SK-N-MC (cell line): ENCODE measurements at places on chromosomes 3 and 15.

DNA sequence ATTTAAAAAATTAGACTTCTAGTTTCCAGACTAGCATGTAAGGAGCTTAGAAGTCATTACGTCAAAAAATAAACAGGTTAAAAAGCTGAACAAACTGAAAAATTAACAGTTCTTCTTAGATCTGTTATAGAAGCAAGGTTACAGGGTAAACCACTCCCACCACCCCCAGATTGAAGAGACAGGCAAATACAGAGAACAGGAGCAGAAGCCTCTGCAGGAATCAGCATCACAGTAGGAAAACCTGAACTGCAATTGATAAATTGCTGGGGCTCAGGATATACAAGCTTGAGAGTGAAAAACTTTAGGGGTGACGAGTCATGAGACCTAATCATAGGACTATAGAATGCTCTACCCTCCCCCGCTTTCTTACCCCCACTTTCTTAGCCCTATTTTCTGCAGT, 222.3 kb downstream of the UBE2E2 start:
- no peak for DNase-seq

DNA sequence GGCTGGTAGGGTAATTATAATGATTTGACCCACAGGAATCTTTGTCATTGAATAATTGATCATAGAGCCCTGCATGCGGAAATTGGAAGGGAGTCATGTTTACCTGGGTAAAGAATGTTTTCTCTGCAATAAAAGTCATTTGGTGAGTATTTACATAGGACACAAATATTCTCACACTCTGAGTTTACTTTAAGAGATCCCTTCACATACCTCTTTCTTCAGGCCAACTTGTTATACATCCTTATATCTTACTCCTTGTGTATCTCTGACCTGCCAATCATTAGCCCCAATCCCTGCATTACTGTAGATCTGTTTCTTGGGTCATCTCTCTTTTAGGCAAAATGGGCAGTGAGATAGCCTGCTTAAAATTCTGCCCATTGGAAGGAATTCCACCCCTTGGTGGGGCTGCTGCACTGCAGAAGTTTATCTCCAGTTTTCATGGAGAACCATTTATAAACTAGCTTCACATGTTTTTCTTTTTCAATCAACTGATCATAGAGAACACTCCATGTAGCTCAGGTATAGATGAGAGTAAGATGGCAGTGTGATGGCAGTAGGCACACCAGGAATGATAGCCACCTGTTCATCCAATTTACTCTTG, 46.2 kb downstream of the ILDR1 start:
- DNase-seq: no peak

DNA sequence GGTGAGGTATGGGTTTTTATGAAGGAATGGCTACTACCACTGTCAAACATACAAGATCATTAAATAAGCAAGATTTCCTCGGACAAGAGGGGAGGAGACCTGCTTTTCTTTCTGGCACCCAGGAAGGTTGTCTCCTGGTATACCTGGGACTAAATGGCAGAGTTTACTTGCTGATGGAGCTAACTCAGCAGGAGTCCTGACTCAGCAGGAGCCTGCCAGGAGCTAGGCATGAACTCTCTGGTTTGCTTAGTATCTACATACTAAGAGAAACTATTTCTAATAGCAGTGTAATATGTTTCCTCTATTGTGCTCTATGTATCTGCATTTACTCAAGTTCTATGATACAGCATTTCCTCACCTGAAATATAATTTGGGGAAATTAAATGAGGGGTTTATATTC, 404.2 kb downstream of the RSL24D1 start:
- DNase-seq: no peak

GRCh38 chr15:47718497-47719437, 1.5 kb downstream of the SEMA6D start:
- DNase-seq: no peak

- no peak for DNase-seq
Observed at GRCh38 chr15:25091421-25092158, 136.8 kb downstream of the SNRPN start.

GRCh38 chr15:63474810-63475316, 29.5 kb upstream of the USP3 start:
- DNase-seq: no peak

- no peak for DNase-seq
Observed at GRCh38 chr3:184334470-184335158, 2.8 kb upstream of the FAM131A start.

- no peak for DNase-seq
Observed at GRCh38 chr3:188244395-188244861, 90.5 kb downstream of the LPP start.

- DNase-seq: no peak
Observed at GRCh38 chr15:68812597-68813431, 7.9 kb downstream of the ANP32A start.
